ENCODE measurements at places on chromosomes 3 and 15. TPM values are rescaled to one million over a fixed set of nuclear protein-coding genes. Genes with fewer than 3 reads are reported as not detected.
A peak's percentile ranks its signal among the peaks of the same experiment; 100 is the strongest.

GRCh38 chr3:42007785-42008184, 45.9 kb upstream of the ULK4 start:
- no peak overlapping the region for H3K4me3 ChIP-seq
- DNase-seq: no peak
- H3K36me3 ChIP-seq: no peaks in the 10 kb centered on the region
- H3K27ac ChIP-seq: no peak overlapping the region
- no peaks in the 10 kb centered on the region for H3K27me3 ChIP-seq

- H3K36me3 ChIP-seq: no peaks in the 10 kb centered on the region
- no peaks in the 10 kb centered on the region for H3K4me1 ChIP-seq
- no peaks in the 10 kb centered on the region for H3K27me3 ChIP-seq
- DNase-seq: peak; percentile 11
- H3K27ac ChIP-seq: no peak overlapping the region
Observed at GRCh38 chr3:27559835-27560234, 75.7 kb upstream of the SLC4A7 start.

- peaks cover 35% of the 10 kb centered on the region for H3K27me3 ChIP-seq
- H3K36me3 ChIP-seq: no peaks in the 10 kb centered on the region
- no peak for DNase-seq
- H3K4me3 ChIP-seq: no peak overlapping the region
- no peak overlapping the region for H3K27ac ChIP-seq
Observed at GRCh38 chr3:43994657-43995546, 246.8 kb upstream of the TOPAZ1 start.

DNA sequence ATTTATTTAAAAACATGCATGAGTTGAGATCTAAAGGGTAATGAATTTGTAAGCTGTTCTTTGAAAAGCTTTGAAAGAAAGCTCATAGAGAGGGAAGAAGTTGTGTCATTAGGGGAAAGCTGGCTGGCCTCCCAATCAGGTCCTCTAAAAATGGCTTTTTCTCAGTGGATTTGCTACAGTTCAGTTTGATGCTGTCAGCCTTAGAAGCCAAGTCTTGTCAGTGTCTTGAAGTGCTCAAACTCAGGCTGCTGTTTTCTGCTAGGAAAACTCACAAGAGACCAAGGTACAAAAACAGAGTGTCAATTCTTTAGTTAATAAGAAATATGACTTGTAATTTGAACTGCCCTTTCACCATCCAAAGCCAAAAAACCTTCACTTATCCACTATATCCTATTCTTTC, 243.8 kb downstream of the OTOL1 start:
- no peak overlapping the region for H3K4me3 ChIP-seq
- H3K4me1 ChIP-seq: no peaks in the 10 kb centered on the region
- no peak overlapping the region for H3K27ac ChIP-seq
- no peak for DNase-seq

GRCh38 chr15:88794001-88794400, 9.2 kb upstream of the ACAN start:
- H3K27me3 ChIP-seq: no peaks in the 10 kb centered on the region
- DNase-seq: no peak
- H3K36me3 ChIP-seq: no peaks in the 10 kb centered on the region
- no peak overlapping the region for H3K27ac ChIP-seq
- H3K4me3 ChIP-seq: no peak overlapping the region

GRCh38 chr3:2261747-2262146, 163.1 kb downstream of the CNTN4 start:
- no peaks in the 10 kb centered on the region for H3K27me3 ChIP-seq
- no peak overlapping the region for H3K4me3 ChIP-seq
- no peaks in the 10 kb centered on the region for H3K36me3 ChIP-seq
- no peak overlapping the region for H3K27ac ChIP-seq
- no peaks in the 10 kb centered on the region for H3K4me1 ChIP-seq

DNA sequence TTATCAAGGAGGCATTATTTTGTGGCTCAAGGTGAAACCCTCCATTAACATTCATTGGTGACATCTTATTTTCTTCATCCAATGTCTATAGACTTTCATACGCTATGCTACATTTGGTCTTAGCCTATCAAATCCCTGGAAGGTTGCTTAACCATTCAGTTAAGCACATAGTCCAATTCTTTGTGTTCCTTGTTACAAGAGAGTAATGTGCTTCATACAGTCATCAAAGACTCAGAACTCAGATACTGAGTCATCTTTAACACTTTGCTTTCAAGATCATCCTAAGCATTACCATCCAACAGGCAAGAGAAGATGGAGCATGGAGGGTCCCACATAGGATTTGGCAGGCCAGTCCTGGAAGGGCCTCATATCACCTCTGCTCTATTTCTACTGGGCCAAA, 1202.1 kb downstream of the ROBO1 start:
- no peak for DNase-seq
- no peak overlapping the region for H3K4me3 ChIP-seq
- no peaks in the 10 kb centered on the region for H3K27me3 ChIP-seq
- H3K27ac ChIP-seq: no peak overlapping the region
- no peaks in the 10 kb centered on the region for H3K36me3 ChIP-seq

GRCh38 chr15:73282567-73283365, 86.0 kb downstream of the HCN4 start:
- no peaks in the 10 kb centered on the region for H3K4me1 ChIP-seq
- H3K4me3 ChIP-seq: no peak overlapping the region
- no peaks in the 10 kb centered on the region for H3K27me3 ChIP-seq
- no peak overlapping the region for H3K27ac ChIP-seq
- peaks cover 8% of the 10 kb centered on the region for H3K36me3 ChIP-seq

GRCh38 chr3:54131890-54132289, 9.5 kb downstream of the CACNA2D3 start:
- no peaks in the 10 kb centered on the region for H3K4me1 ChIP-seq
- no peak for DNase-seq
- H3K27me3 ChIP-seq: no peaks in the 10 kb centered on the region

DNA sequence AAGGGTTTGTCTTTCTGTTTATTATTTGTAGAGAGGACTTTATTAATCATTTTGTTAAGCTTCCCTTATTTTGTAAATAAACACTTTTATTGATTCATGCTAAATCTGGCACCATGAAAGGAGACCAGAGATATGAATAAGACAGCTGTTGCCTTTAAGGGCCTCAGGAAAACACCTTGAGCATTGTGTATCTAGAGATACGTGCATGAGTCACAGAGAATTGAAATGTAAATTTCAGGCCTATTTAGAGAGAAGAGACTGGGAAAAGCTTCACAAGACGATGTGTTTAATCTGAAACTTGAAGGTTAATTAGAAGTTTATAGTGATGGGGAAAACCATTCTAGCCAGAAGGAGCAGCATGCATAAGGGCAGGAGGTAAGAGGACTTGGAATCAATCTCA, 28.6 kb upstream of the UTS2B start:
- no peak overlapping the region for H3K27ac ChIP-seq
- H3K4me1 ChIP-seq: peaks cover 31% of the 10 kb centered on the region
- DNase-seq: no peak
- no peaks in the 10 kb centered on the region for H3K27me3 ChIP-seq
- no peaks in the 10 kb centered on the region for H3K36me3 ChIP-seq
- H3K4me3 ChIP-seq: no peak overlapping the region

- DNase-seq: no peak
- H3K27ac ChIP-seq: no peak overlapping the region
Observed at GRCh38 chr3:94071713-94072284, 8.9 kb downstream of the NSUN3 start.

GRCh38 chr3:193509103-193509965, 45.4 kb downstream of the ATP13A4 start:
- no peak overlapping the region for H3K27ac ChIP-seq
- no peaks in the 10 kb centered on the region for H3K36me3 ChIP-seq

DNA sequence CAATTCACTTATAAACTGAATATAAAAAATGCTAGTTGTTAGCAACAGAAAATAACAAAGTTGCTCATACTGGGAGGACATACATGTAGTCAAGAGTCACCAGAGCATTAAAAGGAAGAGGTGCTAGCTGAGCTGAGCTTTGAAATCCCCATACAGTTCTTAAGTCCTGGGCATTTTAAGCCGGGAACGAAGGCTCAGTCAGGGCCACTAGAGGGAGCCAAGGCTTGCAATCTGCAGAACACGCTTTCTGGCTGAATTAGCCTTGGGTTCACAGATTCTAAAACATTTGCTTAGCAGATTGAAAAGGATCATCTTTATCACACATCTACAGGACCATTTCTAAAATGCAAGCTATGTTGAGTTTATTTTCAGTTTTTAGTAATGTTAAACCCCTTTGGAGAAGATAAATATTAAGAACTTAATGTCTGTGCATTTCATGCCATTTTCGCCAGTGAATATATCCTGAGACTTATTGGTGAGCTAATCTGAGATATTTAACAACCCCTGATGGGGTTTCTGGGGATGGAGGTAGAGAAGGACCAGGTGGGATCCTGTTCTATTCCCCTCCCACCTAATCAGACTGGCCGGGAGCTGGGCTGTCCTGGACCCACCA, 26.3 kb upstream of the MNS1 start:
- DNase-seq: peak; percentile 71
- H3K27me3 ChIP-seq: no peaks in the 10 kb centered on the region
- no peaks in the 10 kb centered on the region for H3K36me3 ChIP-seq
- H3K4me1 ChIP-seq: no peaks in the 10 kb centered on the region
- H3K27ac ChIP-seq: no peak overlapping the region

GRCh38 chr3:46998121-46998851, 18.8 kb downstream of the NBEAL2 start:
- H3K27ac ChIP-seq: no peak overlapping the region
- no peaks in the 10 kb centered on the region for H3K4me1 ChIP-seq
- H3K27me3 ChIP-seq: no peaks in the 10 kb centered on the region

- no peaks in the 10 kb centered on the region for H3K36me3 ChIP-seq
- no peak overlapping the region for H3K4me3 ChIP-seq
- H3K27me3 ChIP-seq: no peaks in the 10 kb centered on the region
- peaks cover 31% of the 10 kb centered on the region for H3K4me1 ChIP-seq
- no peak overlapping the region for H3K27ac ChIP-seq
- DNase-seq: no peak
Observed at GRCh38 chr3:47473391-47473790, 2.4 kb downstream of the SCAP start.

DNA sequence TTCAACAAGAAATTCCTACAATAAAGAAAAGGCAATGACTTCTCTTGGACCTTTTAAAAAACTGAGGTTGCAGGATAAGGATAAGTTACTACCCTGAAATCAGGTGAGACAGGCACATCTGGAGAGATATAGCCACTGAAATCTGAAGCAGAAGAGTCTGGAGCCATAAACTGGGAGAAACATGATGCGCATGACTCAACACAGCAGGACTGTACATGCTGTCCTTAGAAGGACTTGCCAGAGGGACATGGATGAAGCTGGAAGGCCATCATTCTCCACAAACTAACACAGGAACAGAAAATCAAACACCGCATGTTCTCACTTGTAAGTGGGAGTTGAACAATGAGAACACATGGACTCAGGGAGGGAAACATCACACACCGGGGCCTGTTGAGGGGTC, 1020.2 kb downstream of the AGBL1 start:
- H3K36me3 ChIP-seq: no peaks in the 10 kb centered on the region
- H3K4me3 ChIP-seq: no peak overlapping the region
- no peak overlapping the region for H3K27ac ChIP-seq
- DNase-seq: no peak
- no peaks in the 10 kb centered on the region for H3K4me1 ChIP-seq

Gene CCRL2
- 1.3 TPM for total RNA-seq

Gene TRPM1
- not detected for total RNA-seq

Gene GOLGA8R
- 6.6 TPM for total RNA-seq

Gene SPSB4
- total RNA-seq: 18.2 TPM

Gene PLA2G4D
- not detected for total RNA-seq

Gene TMEM207
- total RNA-seq: not detected

Gene DIS3L
- total RNA-seq: 17.9 TPM

Gene DUOX2
- under 0.01 TPM for total RNA-seq

Gene PCNP
- total RNA-seq: 48.5 TPM
